AG08396 (cell line): ENCODE measurements at places on chromosomes 7 and 10.

DNA sequence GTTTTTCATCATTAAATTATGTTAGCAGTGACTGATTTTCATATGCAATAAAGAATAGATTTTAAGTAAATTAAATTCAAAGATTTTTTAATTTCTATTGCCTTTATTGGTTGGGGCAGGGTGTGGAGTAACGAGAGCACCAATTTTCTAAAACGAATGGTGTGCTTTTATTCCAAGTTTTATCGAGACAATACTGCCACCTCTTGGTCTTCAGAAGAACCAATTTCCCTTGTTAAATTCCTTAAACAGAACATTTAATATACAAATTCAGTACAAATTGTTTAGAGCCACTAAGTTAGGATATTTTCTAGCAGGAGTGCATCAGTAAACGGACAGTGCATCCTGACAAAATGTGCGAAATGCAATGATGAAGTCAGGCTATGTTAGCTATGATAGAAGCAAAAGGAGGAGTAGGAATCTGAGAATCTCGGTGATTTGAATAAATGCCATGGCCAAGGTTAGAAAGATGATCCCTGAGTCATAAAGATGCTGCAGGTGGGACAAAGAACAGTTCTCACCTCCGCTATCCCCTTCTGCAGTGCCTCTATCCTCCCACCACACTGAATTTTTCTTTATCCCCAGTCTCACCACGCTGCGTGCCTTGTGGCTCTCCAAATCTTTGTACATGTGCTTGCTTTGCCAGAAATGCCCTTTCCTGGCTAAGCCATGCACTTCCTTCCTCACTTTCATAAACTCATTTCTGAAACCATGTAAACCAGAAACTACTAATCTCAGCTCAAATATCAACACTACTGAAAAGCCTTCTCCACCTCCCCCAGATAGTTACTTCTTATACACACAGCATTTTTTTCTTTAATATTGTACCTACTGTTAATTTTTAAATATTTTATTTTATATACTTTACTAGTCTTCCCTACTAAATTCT, 31.9 kb upstream of the AGBL3 start:
- DNase-seq: no peak

- no peak for DNase-seq
Measured at GRCh38 chr10:131733596-131733995, 167.2 kb upstream of the PPP2R2D start.

DNA sequence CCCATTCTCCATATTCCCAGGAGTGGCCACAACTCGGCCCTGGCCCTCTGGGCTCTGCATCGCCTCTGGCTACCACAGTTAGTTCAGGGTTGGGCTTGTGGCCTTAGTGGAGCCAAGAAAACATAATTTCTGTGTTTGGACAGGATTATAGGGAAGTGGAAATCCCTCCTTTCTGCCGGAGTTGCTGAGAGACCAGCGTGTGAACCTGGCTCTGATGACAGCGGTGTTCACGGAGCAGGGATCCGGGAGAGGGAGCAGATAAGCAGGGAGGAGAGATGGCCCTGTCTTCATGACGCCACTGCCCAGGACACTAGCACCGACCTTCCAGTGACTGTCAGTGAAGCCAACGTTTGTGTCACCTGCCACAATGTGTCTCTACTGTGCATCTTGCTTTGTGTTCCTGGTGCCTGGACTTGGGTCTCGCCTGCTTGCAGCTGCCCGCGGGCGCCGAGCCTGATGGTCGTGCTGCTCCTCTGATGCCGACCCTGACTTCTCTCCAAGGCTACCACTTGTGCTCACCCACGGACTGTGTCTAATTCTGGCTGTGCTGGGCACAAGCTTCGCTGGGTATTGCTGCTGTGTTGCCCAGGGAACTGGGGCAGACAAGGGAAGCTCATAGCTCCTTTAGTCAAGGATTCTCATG, 67.0 kb upstream of the VIPR2 start:
- DNase-seq: no peak

DNA sequence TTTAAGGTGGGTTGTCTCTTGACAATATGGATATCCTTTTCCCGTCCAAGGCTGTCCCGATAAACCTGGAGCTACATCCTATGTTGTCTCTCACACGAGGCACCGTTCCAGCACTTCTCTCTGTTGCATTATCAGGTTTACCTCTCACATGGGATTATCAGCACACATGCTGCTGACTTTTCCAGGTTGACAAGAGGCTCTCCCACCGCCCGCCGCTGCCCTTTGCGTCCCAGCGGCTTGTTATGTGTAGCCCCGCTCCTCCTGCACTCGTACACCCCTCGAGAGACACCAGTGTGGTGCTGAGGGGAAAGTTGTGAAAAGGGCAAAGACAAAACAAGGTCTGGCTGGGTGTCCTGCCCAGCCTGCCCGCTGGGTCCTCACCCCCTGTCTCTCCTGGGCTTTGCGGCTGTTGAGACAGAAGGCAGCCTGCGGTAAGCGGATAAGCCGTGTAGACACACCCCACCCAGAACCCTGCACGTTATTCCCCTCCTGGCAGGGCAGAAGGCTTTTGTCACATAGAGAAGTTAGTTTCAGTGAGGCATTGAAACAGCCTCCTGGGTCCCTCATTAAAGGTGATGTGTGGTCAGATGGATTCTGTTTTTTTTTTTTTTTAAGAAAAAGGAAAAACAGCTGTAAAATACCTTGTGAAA, 38.7 kb downstream of the UBE3C start:
- DNase-seq: no peak

GRCh38 chr7:155124706-155125105, 54.6 kb downstream of the HTR5A start:
- DNase-seq: no peak

DNA sequence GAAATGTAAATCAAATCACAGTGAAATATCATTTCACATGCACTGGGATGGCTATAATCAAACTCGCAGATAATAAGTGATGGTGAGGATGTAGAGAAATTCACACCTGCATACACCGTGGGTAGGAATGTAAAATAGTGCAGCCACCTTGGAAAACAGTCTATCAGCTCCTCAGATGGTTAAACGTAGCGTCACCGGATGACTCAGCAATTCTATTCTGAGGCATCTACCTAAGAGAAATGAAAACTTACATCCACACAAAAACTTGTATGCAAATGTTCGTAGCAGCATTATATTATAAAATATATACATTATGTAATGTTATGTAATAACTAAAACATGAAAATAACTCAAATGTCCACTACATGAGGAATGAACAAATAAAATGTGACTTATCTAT, 38.9 kb downstream of the SH3PXD2A start:
- no peak for DNase-seq

DNA sequence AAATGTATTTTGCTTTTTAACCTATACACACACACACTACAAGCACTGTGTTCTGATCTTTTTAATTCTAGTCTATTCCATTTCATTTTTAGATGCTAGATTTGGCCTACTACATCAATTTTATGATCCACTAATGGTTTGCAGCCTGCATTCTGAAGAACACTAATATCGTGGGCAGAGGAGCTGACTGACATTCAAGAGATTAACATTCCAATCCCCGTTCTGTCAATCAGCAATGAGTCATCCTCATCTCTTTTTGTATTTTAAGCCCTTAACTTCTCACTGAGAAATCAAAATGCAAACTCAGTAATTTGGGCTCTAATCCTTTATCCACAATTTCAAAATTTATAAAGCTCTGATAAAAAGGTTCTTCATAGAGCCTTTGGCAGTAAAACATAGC, 47.1 kb upstream of the GAD2 start:
- DNase-seq: no peak

DNA sequence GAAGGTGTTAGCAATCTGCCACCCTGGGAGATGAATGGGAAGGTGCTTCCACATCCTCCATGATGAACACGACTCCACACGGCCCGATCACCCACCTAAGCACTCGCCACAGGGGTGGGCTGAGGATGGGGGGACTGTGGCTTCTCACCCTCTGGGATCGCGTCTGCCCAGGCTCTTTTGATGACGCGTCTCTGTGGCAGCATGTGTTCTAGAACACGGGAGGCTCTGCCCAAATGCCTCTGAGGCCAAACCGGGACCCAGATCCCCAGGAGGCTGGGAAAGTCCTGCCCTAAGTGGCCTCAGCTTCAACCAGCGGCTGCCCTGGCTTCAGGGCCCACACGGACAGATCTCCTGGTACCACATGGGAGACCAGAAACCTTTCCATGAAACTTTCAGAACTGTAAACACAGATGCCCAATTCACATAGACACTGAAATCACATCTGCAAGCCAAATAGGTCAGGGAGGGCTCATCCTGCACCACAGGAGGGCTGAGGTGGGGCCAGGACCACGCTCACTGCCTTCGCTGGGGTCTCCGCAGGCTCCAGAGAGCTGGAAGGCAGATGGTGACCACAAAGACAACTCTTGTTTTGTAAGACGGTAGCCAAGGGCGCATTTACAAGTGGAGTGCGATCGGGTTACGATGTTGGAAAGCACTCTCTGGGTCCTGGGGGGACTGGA, 200.6 kb downstream of the PTPRN2 start:
- DNase-seq: no peak
